Natural killer cell (primary cell): ENCODE measurements at places on chromosomes 3 and 15.

DNA sequence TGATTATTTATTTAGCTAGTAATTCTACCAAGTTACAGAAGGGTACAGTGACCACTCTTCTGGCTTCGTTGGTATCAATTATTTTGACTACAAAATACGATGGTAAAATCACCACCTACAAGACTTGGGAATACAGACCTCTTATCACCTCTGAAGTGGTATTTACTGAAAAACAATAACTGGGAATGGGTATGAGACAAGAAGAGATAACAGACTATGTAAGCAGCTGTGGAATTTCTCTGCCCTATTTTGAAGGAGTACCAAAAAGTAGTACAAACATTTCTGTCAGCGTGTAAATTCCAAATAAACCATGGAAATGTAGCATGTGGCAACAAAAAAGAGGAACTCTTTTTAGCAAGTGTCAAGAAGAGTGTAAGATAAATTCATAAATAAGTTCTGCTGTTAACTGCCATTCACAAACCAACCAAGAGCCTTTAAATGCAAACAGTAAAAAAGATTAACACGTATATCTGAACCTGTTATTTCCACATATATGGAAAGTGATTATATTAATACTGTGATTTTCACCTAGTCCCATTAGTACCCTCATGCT lies 77.0 kb upstream of the SLC12A8 start:
- no peaks in the 10 kb centered on the region for H3K27me3 ChIP-seq
- peaks cover 8% of the 10 kb centered on the region for H3K36me3 ChIP-seq
- H3K27ac ChIP-seq = no peak overlapping the region
- no peak overlapping the region for H3K4me3 ChIP-seq
- no peak for DNase-seq
- H3K4me1 ChIP-seq = no peaks in the 10 kb centered on the region

DNA sequence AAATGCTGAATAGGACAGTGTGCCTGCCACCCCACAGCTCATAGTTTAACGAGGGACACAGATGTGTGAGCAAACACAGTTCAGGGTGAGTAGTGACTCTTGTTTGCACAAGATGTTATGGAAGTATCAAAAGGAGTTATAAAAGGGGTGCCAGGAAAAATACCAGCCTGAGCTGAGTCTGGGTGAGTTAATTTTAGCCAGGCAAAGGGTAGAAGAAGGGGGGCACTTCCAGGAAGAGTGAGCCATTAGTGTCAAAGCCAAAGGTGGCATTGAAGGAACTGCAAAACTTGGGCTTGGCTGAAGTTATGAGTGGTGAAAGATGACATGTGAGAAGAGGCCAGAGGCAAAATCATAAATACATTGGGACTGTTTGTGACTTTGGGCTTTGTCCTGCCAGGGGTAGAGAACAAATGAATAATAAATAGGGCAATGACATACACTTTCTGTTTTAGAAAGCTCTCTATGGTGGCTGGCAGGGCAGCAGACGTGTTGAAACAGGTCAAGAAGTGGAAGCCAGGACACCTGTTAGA lies 1.9 kb upstream of the SPPL2A start:
- H3K4me3 ChIP-seq = no peak overlapping the region
- H3K27ac ChIP-seq = no peak overlapping the region
- DNase-seq = peak; percentile 9
- H3K36me3 ChIP-seq = no peaks in the 10 kb centered on the region

- H3K27ac ChIP-seq = peak overlapping the region; percentile 96
- H3K36me3 ChIP-seq = no peaks in the 10 kb centered on the region
- H3K4me1 ChIP-seq = peaks cover 74% of the 10 kb centered on the region
- DNase-seq = peak; percentile 82
Observed at GRCh38 chr15:63501256-63502089, 2.9 kb upstream of the USP3 start.

DNA sequence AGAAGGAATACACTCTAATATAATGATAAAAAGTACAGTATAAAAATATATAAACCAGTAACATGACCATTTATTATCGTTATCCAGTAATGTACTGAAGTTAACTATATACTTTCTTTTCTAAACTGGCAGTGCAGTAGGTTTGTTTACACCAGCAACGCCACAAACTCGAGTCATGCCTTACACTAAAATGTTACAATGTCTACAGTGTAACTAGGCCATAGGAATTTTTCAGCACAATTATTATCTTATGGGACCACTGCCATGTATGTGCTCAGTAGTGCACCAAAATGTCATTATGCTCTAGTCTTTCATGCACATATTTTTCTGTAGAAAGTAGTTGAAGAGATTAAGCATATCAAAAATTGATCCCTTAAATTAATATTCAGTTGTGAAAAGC lies 609.8 kb upstream of the BCHE start:
- H3K27ac ChIP-seq = no peak overlapping the region
- no peaks in the 10 kb centered on the region for H3K27me3 ChIP-seq
- DNase-seq = no peak
- no peaks in the 10 kb centered on the region for H3K36me3 ChIP-seq
- H3K4me3 ChIP-seq = no peak overlapping the region
- no peaks in the 10 kb centered on the region for H3K4me1 ChIP-seq

DNA sequence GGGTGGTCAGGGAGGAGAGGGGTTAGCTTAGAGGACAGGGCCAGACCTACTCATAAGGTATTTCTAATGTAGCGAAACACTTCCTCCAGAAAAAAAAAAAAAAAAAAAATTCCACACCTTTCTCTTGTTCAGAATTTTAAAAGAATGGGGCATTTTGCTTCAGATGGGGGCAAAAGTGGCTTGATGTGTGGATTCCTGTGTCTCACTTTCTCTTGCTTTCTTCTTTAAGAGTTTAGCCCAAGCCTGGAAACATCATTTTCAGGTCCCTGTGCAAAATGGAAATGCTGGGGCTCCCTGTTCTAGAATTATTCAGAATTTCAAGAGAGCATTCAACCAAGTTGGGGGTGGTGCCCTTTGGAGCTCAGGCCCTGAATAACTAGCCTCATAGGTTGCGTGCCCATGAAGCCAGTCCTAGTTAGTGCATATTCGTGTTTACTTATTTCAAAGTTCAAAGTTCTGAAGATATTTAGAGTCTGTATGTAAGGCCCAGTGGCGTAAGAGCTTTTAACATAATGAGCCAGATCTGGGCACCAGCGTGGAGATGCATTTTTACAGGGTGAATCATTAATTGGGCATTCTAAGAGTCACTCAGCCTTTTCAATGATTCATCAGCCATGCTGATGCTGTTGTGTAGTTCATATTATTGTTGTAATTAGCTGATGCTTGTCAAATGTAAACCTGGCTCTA lies 104.5 kb downstream of the RPLP1 start:
- peaks cover 9% of the 10 kb centered on the region for H3K4me1 ChIP-seq
- no peak overlapping the region for H3K27ac ChIP-seq
- no peak for DNase-seq
- no peaks in the 10 kb centered on the region for H3K27me3 ChIP-seq

DNA sequence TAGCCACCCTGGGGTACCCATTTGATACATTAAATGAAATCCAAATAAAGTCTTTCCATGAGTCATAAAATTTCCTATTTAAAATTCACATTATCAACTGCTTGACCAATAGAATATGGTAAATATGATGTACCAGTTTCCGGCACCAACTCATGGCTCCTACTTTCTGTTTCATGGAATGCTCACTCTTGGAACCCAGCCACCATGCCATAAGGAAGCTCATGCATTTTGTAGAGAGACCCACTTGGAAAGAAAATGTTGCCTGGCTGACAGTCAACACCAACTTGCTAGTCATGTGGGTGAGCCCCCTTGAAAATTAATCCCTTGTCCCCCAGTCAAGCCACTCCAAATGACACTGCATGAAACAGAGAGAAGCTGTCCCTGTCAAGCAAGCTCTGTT lies 57.2 kb downstream of the WWTR1 start:
- no peak overlapping the region for H3K27ac ChIP-seq
- no peak for DNase-seq
- no peaks in the 10 kb centered on the region for H3K36me3 ChIP-seq
- H3K4me1 ChIP-seq = no peaks in the 10 kb centered on the region
- no peak overlapping the region for H3K4me3 ChIP-seq

DNA sequence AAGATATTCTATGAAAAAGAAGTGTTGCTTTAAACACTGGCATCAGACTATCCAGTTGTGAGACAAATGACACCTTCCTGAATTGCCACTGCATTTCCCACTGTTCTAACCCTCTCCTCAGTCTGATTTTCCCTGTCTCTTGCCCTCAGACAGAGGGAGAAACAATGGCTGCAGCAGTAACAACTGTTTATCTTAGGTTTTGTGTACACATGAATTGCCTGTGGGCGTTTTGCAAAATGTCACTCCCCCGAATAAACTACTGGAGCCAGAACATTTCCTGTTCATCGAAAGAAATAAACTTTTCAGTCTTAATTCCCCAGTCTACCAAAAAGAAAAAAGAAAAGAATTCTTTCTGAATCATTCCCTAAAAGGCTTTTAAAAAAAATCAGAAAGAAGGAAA lies 155.1 kb downstream of the MAGI1 start:
- H3K36me3 ChIP-seq = no peaks in the 10 kb centered on the region
- no peak overlapping the region for H3K4me3 ChIP-seq
- no peak overlapping the region for H3K27ac ChIP-seq
- DNase-seq = no peak
- no peaks in the 10 kb centered on the region for H3K27me3 ChIP-seq
- no peaks in the 10 kb centered on the region for H3K4me1 ChIP-seq

- DNase-seq = no peak
- no peaks in the 10 kb centered on the region for H3K27me3 ChIP-seq
- H3K4me1 ChIP-seq = no peaks in the 10 kb centered on the region
- H3K27ac ChIP-seq = no peak overlapping the region
Observed at GRCh38 chr15:26571346-26571745, 201.5 kb downstream of the GABRB3 start.

- DNase-seq = no peak
- H3K4me3 ChIP-seq = no peak overlapping the region
- H3K27me3 ChIP-seq = no peaks in the 10 kb centered on the region
- no peak overlapping the region for H3K27ac ChIP-seq
- no peaks in the 10 kb centered on the region for H3K4me1 ChIP-seq
Observed at GRCh38 chr3:8879347-8879944, 83.8 kb downstream of the RAD18 start.

GRCh38 chr15:100531823-100532327 lies 3.1 kb upstream of the CERS3 start:
- H3K36me3 ChIP-seq = no peaks in the 10 kb centered on the region
- H3K4me3 ChIP-seq = no peak overlapping the region
- no peaks in the 10 kb centered on the region for H3K27me3 ChIP-seq
- no peak overlapping the region for H3K27ac ChIP-seq
- no peak for DNase-seq

DNA sequence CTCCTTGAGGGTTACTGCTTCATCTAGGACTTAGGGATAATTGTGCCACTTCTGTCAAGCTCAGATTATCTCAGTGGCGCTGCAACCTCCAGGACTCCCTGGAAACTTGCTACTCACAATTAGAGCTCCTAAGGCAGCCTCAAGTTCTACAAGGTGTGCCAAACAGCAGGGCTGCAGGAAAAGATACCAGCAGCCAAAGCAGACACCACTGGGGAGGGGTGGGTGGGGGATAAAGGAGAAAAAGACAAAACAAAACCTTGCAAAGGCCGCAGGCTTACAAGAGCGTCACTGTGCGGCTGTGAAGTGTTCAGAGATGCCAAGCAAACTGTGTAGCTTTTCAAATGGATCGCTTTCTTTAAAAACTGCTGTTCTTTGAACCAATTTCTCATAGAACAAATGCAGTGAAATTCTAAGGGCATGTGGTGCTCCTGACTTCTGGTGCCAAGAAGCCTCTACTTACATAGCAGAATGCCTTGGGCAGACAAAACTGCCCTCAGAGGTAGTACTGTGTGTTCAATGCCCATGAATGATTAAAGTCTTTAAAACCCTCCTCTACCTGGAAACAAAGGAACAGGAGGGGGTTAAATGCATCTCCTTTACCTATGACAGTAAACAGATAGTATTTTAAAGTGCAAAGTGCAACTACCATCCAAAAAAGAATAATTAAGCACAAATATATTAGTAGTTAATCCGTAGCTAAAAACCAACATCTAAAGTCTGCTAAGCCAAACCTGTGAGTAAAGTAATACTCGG lies 353.4 kb downstream of the FOXP1 start:
- DNase-seq = no peak
- H3K4me3 ChIP-seq = no peak overlapping the region
- H3K36me3 ChIP-seq = no peaks in the 10 kb centered on the region
- no peaks in the 10 kb centered on the region for H3K27me3 ChIP-seq

DNA sequence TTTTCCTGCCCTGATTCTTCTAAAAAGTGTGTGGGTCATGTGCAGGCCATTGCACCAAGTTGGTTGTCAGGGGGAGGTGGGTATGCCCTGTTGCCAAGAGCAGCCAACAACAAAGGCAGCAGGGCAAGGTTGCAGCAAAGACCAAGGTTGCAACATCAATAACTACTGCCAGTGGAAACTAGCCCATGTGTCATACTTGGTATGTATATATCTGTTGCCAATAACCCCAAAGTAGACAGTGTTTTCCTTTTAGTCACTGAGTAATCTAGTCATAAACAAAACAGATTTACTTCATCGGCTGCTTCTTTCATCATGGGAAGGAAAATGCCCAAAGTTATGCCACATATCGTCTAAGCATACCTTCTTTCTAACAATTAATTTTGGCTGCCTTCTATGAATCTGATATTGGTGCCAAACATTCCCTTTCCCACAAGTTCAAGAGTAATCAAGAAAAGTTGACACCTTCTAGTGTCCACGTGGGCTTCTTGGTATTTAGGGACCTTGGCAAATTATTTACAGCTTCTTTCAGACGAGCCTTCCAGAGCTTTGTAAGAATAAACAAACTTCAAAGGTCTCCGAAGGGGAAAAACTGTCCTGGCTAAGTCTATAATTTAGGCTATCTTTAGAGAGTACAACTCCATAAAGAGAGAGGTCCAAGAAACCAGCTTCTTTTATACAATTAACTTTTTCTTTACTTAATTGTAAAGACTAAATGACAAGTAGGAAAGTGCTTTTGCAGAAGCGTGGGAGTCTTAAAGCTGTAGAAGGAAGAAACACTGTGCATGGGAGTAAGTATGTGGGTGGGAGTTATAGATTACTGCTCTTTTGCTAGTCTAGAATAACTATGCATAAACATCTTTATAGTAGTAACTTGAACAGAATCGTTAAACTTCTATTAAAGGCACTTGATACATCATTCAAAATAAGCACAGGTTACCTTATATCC lies 10.0 kb upstream of the MBNL1 start:
- DNase-seq = peak; percentile 62
- H3K27ac ChIP-seq = peak overlapping the region; percentile 94
- no peaks in the 10 kb centered on the region for H3K27me3 ChIP-seq
- peaks cover 13% of the 10 kb centered on the region for H3K36me3 ChIP-seq
- no peak overlapping the region for H3K4me3 ChIP-seq

DNA sequence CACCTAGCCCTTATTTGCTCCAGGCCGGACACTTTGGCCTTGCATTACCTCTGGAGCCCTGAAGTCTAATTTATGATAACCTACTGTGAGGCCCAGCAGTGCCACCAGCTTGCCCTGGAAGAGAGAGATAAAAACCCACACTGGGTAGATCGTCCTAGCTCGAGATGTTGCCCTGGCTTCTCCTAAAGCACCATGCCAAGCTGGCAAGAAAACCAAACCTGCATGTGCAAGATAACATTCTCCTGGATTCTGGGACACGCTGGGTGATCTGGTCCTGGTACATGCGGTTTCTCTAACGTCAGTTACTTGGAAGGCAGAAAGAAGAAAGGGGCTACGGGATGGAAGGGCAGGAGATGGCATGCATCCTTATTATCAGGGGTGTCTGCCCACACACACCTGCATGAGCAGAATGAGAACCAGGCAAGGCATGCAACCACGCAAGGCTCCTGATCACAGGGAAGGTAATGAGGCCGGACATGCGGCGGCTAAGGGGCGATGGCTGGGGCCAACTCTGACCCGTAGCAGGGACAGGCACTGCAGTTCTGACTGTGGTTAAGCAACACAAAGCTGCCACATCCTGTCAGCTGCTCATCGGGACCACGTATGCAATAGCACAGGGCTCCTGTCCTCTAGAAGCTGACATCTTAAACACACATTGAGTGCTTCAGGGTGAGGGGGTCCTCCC lies 73.0 kb downstream of the OXNAD1 start:
- no peak overlapping the region for H3K4me3 ChIP-seq
- peak; percentile 76 for DNase-seq
- peaks cover 30% of the 10 kb centered on the region for H3K4me1 ChIP-seq
- H3K27ac ChIP-seq = peak overlapping the region; percentile 85
